ENCODE measurements at places on chromosomes 6 and 20.

- peak; percentile 30 for DNase-seq
Observed at GRCh38 chr20:38165089-38165965, at the start of gene TGM2. TSS of gene TGM2 (minus strand) at chr20:38165270. CDS start at chr20:38165198, 72 bp downstream.

GRCh38 chr20:40467703-40468411, 221.2 kb downstream of the MAFB start:
- no peak for DNase-seq

- DNase-seq = no peak
Observed at GRCh38 chr20:50258790-50259483, 68.3 kb downstream of the CEBPB start.

DNA sequence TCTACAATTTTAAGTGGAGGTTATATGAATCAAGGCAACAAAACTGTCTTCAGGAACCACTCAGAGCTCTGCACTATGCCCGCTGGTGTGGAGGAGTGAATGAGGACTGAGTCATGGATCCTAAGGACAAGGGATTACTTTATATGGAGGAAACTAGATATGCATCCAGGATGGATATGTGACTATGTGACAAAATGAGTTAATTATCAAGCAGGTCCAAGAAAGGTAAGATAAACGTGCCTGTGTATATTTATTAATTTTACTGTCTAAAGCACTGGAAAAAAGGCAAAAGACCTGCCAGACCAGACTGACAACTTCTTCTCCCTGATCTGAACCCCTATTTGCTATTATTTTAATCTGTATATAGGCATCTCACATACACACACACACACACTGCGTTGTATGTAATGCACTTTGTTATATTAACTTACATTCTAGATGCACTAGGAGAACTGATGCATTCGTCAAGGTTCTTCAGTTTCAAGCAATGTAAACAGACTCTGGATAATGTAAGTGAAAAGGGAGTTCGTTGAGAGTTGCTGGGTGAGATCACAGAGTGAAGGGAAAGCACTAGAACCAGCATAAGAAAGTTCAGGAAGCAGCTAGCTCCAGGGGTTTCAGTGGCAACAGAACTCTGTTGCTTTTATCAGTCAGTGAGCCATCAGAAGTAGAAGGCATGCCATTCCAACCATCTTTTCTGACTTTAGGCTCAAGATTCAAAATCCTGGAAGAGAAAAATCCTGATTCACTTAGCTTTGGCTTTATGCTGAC, 26.4 kb upstream of the ADGRG6 start:
- DNase-seq = no peak

GRCh38 chr6:37860226-37860839, 40.8 kb downstream of the ZFAND3 start:
- no peak for DNase-seq

- DNase-seq = no peak
Observed at GRCh38 chr6:77986380-77987034, 333.7 kb downstream of the MEI4 start.

- DNase-seq = no peak
Observed at GRCh38 chr6:90199900-90200299, 96.7 kb downstream of the BACH2 start.

GRCh38 chr20:64049878-64050260, 430 bp upstream of the SOX18 start:
- DNase-seq = no peak

DNA sequence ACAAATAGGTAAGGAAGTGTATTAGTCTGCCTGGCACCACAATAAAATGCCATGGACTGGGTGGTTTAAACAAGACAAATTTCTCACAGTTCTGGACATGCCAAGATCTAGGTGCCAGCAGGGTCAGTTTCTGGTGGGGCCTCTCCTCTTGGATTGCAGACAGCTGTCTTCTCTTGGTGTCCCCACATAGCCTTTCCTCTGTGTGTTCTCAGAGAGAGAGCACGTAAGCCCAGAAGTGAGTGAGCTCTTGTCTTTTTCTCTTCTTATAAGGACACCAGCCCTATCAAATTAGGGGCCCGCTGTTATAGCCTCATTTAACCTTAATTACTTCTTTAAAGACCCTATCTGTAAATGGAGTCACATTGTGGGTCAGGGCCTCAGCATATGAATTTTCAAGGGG, 28.3 kb downstream of the SMPDL3A start:
- no peak for DNase-seq

DNA sequence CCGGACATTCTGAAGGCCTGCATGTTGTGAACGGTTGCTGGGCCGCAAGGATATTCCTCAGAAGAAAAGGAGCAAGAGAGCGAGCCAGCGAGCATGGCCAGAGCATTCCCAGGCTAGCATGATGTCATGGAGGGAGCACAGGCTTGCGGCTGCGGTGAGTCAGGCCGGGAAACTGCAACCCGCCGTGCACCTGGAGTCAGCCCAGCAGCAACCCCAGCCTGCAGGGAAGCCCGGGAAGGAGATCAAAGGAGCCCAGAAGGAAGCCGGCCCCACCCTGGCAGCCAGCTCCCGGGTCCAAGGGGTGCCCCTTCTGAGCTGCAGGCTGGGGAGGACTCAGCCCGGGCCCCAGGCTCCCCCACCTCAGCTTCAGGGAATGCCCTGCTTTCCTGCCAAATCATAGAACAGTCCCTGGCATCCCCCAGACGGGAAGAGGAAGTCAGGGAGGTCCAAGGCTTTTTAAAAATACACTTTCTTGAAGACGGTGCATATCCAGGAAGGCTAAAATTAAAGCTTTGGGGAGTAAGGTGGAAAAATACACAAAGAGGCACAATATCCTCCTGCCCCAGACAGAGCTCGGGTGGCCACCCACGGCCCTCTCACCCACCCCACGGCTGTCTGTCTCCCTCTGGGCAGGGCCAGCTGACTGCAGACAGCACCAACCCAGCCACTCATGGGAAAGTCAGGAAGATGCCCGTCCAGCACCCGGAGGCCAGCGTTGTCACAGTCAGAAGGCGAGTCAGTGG, 53.7 kb downstream of the BMP7 start:
- no peak for DNase-seq

GRCh38 chr20:41524980-41525613, 93.1 kb downstream of the CHD6 start:
- DNase-seq = no peak

DNA sequence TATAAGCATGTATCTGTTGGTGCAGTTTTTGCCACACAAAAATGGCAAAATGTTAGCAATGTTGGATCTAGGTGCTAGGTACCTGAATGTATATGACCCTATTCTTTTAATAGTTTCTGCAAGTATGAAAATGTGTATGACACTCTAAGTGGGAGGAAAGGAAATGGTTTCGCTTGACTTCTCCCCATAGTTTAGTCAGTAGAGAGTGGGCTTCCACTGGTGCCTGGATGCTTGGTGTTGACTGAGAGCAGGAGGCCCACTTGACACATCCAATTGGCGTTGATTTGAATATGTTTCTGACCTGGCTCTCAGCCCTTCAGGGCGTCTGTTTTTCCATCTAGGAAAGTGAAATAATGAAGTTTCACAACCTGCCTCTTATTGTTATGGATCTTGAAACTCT, 41.8 kb upstream of the GABRR1 start:
- no peak for DNase-seq

GRCh38 chr20:17762873-17763557, 63.2 kb downstream of the BANF2 start:
- DNase-seq = no peak

DNA sequence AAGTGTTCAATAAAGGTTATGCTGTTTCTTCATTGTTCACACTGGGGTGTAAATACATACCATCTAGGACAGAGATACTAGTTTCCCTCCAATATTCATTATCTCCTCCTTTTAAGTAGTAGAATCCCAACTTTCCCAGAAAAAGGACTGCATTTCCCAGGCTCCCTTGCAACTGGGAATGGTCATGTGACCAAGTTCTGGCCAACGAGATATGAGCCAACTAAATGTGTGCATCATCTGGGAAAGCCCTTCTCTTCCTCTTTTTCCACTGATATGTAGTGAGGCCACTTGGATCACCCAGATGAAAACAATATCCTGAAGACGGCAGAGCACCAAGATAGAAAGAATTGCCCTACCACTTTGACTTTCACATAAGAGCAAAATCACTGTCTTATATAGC, 97.9 kb upstream of the PTPRT start:
- no peak for DNase-seq

- DNase-seq = no peak
Observed at GRCh38 chr6:83006270-83006905, 59.3 kb downstream of the UBE3D start.

GRCh38 chr6:146361128-146361924, 182.3 kb upstream of the RAB32 start:
- DNase-seq = no peak

DNA sequence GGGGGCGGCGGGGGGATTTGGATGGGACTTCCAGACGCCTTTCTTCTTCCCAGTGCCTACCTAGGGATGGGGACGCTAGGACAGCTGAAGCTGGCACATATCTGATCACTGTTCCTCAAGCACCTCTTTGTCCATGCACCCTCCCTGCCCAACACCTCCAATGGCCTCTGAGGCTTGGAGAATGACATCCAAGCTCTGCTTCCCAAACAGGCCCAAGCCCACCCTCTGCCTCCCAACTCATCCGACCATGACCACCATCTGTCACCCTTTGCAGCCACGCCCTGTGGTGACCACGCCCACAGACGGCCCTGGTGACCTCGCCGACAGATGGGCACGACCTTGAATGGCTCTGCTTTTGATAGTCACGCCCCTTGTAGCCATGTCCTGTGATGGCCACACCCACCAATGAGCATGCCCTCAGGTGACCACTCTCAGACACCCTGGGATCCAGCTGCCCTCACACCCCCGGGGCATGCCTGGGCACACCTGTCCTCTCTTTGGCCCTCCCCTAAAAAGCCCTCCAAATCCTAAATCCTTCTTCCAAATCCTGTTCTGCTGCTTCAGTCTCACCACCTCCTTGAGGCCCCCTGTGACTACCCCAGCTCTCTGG, 51.0 kb downstream of the SSR1 start:
- DNase-seq = no peak

- no peak for DNase-seq
Observed at GRCh38 chr6:57432157-57432556, 114.7 kb downstream of the PRIM2 start.

- DNase-seq = no peak
Observed at GRCh38 chr20:64031822-64032314, 4.1 kb upstream of the C20orf204 start.

GRCh38 chr6:124722141-124722878, 239.9 kb upstream of the RNF217 start:
- DNase-seq = no peak

- no peak for DNase-seq
Observed at GRCh38 chr6:119163006-119163405, 84.5 kb upstream of the FAM184A start.

- DNase-seq = no peak
Observed at GRCh38 chr6:170362121-170362520, 55.6 kb downstream of the FAM120B start.

GRCh38 chr20:3909952-3910366, 20.8 kb downstream of the PANK2 start:
- no peak for DNase-seq

GRCh38 chr20:13299401-13299800, 78.3 kb downstream of the ISM1 start:
- DNase-seq = no peak

GRCh38 chr6:8240301-8240700, 138.0 kb upstream of the EEF1E1 start:
- DNase-seq = no peak

GRCh38 chr20:53332022-53332837, 261.4 kb downstream of the ZNF217 start:
- DNase-seq = no peak

DNA sequence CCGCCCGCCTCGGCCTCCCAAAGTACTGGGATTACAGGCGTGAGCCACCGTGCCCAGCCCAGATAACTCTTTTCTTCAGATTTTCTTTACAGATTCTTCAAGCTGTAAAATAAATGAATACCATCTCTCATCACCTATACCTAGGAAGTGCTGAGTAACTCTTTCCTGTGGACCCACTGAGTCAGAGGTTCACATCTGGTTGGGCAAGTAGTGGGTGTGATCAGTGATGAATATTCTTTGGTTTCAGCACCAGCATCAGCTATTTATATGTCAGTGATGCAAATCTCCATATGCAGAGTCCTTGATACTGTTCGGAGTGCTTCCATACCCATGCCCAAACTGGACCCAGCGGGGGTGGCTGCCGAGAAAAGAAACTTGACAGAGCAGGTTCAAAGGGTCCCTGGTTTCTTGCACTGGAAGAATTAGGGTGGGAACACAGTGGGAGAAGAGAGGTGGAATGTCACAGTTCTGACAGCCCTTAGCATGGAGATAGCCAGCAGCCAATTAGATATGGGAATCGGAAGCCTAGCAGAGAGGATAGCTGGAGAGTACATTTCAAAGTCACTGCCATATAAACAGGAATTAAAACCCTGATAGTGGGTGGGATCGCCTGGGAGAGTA, 64.9 kb upstream of the DDR1 start:
- DNase-seq = peak; percentile 57
